ENCODE measurements at places on chromosomes 7 and 10.
A peak's percentile ranks its signal among the peaks of the same experiment; 100 is the strongest.

GRCh38 chr7:23696916-23697441, 13.0 kb upstream of the STK31 start:
- DNase-seq = peak; percentile 28

DNA sequence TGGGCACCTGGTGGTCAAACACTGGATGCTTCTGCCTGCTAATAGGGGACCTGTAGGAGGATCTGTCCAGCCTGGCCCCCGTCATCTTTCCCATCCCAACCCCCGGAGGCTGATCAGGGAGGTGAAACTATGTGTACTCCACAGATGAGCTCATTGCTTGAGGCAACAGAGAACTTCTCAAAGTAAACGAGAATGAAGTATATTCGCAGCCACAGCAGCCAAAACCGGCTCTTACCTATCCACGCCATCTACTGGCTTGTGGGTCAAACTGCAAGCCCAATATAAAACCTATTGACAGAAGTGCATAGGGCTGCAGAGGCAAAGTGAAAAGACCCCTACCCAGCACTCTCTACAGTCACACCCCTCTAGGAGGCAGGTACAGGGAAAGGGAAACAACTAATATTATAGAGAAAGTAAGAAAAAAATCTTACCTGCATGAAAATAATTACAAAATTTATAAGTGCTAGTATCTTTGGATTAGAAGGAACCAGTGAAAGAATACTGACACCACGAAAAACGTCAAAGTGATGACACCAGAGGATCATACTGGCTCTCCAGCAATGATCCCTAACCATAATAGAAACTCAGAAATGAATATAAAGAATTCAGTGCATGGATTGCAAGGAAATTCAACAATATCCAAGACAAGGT, 973.5 kb downstream of the ANKRD7 start:
- DNase-seq = no peak

- DNase-seq = no peak
These were observed 48.6 kb downstream of the CRTAC1 start for GRCh38 chr10:97981816-97982215.

DNA sequence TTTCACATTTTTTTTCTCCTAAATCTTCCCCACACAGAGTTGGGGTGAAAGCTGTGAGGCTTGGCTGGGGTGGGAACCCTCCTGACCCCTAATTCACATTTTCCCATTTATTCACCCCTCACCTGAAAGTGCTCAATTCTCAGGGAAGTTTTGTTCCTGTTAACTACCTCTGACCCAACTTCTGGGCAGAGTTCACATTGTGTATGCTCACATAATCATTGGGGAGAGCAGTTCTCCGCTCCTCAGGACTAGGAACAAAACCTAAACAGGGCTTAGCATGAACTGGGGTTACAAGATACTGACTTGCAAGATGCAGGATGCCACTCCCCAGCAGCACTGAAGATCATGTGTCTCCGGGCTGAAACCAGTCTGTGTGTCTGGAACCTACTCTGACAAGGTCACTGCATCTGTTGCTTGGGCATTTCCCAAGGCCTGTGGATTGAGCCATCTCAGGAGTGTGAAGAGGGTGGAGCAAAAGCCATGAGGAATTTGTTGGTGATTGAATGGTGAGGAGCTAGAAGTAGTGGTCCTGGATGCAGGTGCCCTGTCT, 258.1 kb upstream of the IGFBP3 start:
- no peak for DNase-seq

DNA sequence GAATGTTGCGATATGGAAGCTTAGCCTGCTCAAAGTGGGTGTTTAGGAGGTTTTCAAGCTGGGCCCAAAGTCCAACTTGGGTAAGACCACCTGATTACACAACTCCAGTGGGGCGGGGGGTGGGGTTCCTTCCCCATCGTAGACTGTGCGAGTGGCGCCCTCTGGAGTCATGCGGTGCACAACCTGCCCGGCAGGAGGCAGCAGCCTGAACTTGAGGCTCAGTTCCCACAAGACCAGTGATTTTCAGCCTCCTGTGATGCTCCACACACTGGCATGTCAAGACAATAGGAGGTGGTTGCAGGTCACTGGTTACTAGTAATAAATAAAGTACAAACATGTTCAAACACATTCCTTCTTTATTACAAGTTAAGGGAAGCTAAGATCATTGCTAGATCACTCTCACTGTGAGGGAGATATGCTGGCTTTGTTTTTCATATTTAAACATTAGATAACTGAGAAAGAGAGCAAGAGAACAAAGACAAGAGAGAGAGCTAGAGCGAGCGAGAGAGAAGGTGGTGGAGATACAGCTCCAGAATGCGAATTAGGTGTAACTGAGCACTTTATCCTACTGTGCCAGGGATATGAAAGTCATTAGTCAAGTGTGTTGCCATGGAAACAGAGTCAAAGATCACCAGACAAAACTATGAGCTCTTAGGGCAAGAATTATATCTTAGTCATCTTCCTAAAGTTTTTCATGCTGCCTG, 97.4 kb upstream of the BMPER start:
- DNase-seq = no peak

GRCh38 chr7:2605608-2606538, 25.9 kb upstream of the TTYH3 start:
- DNase-seq = no peak

DNA sequence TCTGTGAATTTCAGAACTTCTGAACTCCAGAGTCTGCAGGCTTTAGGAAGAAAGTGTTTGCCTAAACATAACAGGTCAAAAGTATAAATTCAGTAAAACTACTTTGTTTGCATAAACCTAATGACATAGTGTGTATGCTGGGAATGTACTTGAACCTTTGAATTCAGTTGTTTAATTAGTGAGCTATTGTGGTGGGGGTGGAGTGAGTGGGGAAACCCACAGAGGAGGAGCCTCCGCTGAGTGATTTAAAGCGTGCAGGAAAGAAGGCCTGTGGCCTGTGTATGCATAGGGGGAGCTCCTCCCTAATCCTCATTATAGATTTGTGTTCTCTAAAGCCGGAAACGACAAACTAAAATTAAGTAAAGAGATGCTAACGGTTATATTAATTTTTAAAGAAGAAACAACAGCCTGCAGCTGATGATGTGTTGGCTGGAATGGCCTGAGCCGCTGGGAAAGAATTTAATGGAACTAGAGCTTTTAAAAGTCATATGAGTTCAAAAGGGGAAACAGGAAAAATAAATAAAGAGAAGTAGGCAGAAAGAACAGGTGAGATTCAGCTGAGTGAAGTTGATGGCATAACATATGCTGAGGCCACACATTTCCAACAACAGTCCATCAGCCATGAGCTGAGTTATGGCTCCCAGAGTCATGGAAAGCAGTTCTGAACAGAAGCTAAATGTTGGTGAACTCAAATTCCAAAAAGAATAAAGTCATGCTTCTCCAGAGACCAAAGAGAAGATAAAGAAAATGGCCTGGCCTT, 595.0 kb downstream of the GRM8 start:
- DNase-seq = no peak

DNA sequence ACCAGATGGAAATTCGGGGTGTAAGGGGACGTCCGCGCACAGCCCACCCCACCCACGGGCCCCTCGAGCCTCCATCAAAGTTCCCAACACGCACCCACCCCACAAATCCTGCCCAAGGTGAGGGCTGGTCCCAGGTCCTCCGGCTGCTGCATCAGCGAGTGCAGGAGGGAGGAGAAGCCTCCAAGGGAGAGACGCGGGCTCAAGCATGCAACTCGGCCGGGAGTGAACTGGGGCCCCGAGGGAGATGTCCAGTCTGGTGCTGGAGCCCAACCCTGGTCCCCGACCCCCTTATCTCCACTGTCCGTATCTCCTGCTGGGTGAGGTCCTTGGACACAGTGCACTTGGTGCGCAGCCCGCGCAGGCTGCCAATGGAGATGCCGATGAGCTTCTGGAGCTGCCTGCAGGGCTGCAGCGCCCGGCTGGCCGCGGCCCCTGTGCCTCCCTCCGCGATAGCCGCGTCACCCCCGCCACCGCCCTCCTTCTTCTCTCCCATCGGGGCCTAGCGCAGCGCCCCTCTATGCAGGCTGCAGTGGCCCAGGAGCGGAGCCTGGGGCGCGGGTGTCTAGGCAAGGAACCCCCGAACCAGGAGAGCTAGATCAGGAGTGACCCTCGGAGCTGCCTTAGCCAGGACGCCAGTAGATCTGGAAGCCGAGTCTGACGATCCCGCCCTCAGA, 489.2 kb downstream of the ZNF33B start:
- no peak for DNase-seq

GRCh38 chr10:51384971-51385370, 310.7 kb downstream of the PRKG1 start:
- DNase-seq = no peak

- no peak for DNase-seq
These were observed 108.7 kb downstream of the PCLO start for GRCh38 chr7:83053965-83054364.

DNA sequence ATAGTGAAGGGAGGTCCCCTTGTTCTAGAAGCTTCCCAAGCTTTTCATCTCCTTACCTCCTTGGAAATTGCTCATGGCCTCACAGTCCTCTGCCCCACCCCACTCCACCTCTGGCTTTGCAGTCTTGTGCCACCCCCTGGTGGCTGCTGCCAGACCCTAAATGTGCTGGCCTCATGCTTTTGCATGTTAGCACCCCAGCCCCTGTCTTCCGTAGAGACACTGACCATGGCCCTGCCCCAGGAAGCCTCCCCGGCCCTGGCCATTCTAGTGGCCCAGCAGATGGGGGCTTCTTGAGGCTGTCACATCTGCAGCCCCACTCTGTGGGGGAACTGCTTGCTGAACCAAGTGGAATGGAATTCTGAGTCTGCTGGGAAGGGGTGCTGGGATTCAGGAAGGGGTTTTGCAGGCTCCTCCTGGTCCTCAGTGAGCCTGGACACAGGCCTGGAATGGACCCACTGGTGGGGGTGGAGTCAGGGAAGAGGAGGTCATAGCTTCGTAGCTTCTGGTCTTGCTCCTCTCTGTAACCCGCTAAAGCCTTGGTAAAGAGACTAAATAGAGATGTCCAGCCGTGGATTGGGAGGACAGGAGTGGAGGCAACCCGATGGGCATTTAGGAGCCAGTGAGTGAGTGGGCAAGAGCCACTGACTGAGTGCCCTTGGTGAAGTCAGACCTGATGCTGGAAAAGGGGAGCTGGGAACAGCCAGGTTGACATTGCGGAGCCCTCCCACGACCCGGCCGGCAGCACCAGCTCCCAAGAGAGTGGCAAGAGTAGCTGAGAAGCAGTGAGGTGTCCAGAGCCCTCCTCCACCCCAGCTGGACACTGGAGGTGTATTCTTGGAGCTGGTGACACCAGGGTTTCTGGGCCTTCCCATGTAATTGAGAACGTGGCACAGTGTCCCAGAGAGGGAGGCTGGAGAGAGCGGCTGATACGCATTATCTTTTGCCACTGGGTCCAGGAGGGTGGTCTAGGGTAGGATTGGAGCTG, 20.9 kb downstream of the RAMP3 start:
- DNase-seq = no peak

GRCh38 chr7:41093141-41093540, 609.7 kb downstream of the INHBA start:
- DNase-seq = no peak

DNA sequence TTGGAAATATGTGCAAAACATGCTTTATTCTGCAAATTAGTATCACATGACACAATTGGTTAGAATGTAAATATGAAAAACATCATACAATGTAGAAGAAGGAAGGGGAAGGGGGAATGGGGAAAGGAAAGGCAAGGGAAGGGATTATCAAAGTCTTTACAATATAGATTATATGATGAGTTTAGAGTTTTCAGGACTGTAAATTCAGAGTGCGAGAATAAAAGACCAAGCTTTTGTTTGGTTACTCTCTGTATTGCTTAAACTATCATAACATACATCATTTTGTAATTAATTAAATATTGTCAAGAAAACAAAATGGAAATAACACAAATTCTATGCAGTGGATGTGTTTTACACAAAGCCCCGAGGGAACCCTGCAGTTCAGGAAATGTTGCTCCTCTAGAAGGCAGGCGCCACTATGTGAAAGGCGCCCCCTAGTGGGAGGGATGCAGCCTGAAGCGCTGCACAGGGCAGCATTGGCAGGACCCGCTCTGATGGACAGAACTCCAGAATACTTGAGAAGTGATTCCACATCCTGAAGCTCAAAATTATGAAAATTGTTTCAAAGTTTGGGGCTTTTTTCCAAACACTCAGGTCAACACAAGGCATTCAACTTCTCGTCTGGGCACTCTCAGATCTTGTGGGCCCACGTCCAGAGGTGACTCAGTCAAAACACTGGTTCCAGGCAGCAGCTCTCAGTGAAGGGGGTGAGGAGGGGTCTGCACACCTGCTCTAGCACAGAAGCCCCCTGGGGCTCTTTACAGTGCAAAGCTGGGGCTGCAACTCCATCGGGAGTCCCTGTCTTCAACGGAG, 31.6 kb upstream of the TMEM254 start:
- peak; percentile 43 for DNase-seq

DNA sequence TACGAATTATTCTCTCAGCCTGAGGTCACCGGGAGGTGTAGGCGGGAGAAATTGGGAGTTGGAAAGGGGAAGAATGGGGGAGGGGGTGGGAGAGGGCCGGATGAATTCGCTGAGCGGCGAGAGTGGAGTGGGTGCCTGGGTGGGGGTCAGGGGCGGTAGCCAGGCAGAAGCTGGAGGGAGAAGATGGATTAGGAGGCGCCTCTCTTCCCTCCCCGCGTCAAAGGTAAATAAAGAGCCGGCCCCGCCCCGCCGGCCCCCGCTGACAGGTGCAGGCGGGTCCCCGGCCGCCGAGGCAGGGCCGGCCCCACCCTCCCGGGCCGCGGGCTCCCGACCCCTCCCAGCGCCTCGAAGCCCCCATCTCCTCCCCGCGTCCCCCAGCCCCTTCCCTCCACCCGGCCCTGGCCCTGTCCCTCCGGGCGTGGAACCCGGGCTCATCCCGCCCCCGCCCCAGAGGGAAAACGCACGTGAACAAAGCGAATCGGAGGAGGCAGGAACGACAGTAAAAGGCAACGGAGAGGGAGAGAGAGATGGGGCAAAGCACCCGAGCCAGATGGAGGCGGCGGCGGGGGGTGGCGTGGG, 872 bp downstream of the FAM131B start:
- no peak for DNase-seq

DNA sequence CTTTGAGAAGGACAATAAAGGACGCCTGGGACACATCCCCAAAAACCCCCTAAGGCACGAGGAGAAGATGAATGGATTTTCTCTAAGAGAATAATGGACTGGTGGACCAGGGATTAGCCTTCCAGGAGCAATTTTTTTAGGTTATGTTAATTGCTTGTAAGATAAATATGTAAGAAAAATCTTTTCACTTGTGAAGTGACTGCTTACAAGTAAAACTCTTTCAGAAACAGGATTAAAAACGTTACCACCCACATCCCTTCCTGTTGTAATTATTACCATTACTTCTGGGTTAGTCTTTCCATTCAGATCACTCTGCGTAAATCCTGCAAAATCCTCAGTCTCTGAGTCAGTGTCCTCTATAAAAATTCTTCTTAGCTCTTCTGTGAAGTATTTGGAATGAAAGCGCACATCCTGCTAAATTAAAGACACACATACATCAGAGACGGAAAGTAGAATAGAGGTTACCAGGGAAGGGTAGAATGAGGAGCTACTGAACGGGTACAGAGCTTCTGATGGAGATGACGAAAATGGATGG, 34.3 kb downstream of the CDCA7L start:
- DNase-seq = no peak

DNA sequence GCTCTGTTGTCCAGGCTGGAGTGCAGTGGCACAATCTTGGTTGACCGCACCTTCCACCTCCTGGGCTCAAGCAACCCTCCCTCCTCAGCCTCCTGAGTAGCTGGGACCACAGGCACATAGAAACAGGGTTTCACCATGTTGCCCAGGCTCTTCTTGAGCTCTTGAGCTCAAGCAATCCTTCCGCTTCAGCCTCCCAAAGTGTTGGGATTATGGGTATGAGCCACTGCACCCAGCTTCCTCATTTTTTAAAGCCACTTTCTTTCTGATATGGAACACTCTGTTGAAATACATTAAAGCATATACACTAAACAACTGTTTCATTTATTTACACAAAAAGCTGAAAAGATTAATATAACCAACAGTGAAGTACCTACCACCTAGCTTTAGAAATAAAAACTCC, 117.2 kb downstream of the CLEC2L start:
- DNase-seq = no peak
